ENCODE measurements at places on chromosomes 6 and 20.

- DNase-seq = no peak
Measured at GRCh38 chr6:11586536-11586935, 49.0 kb downstream of the TMEM170B start.

- DNase-seq = no peak
Measured at GRCh38 chr6:4153514-4153985, 18.2 kb upstream of the ECI2 start.

GRCh38 chr6:89281779-89282246, 33.3 kb downstream of the GABRR2 start:
- DNase-seq = no peak

DNA sequence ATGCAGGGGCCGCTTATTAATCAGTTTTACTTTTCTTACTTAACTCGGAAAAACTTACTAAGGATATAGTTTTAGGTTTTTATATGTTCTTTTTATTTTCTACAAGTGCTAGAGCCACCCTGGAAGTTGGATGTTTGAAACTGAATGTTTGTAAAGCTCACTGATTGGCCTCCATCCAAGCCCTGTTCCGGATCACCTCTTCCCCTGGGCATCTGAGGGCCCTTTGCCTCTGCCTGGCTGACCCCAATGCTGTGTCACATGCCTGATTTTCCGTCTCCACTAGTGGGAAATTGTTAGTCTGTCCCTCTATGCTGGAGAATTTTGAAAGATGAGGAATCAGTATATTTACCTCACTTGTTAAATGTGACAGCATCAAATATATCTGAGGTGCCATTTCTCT, 79.3 kb downstream of the SLC35F1 start:
- no peak for DNase-seq

DNA sequence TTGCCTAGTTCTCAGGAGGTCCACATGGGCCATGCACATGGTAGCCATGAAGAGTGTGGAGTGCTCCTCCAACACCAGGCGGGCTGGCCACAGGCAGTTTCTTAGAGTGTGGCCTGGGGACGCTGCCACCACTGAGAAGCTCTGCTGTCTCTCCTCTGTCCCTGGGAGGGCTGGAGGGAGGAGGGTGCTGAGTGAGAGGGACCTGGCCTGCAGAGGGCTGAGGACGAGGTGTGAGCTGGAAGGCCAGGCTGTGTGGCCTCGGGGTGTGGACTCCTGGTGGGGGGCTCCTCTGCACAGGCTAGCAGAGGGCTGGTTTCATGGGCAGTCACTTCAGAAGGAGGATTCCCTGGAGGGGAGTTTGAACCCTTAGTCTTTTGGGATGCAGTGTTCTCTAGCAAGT, 39.7 kb downstream of the SYNJ2 start:
- DNase-seq = no peak

DNA sequence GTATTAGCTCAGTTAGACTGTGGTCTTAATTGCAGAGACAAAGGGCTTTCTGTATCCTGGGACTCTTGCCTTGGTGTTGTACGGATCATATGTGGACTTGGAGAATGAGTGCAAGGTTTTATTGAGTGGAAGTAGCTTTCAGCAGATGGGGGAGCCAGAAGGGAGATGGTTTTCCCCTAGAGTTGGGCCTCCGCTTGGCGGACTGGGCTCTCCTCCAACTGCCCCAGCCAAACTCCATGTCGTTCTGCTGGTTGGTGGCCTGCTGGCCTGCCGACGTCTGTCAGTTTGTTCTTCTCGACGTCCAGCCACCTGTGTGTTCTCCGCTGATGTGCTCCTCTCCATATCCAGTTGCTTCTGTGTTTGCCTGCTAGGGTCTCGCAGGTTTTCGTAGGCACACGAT, 189.5 kb upstream of the FLRT3 start:
- no peak for DNase-seq

DNA sequence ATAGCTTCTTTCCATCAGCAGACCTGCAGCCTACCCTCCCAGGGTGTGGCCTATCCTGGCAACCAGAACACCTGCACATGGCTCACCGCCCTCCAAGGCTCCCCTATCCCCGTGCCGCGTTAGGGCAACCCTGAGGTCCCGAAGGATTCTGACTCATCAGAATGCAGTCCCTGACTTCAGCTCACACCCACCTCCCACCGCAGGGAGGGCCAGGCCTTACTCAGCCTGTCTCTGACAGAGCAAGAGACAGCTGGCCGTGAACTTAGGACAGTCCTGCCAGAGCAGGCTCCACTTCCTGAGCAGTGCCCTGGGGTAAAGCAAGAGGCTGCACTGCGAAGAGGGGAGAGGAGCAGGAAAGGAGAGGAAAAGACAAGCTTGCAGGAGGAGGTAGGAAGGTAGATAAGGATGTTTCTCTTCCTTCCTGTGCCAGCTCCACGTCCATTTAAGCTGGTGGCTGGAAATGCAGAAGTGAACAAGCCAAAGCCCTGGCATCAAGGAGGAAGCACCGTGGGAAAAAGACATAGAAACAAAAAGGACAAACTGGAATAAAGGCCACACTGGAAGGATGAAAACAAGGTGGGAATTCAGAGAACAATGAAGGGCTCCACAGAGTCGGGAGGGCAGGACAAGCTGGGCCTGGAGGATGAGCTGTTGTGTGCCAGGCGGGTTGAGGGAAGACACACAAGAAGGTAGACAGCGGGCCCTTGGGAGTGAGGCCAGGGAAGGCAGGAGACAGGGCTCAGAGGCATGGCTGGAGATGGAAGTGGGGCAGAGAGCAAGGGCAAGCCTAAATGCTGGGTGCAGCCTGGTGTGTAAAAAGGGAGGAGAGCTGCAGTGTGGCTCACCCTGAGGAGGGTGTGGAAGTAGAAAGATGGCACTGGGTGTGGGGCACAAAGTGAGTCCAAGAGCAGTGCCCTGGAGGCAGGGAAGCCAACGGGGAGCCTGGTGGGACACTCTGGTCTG, 102.7 kb downstream of the SLC23A2 start:
- DNase-seq = no peak

DNA sequence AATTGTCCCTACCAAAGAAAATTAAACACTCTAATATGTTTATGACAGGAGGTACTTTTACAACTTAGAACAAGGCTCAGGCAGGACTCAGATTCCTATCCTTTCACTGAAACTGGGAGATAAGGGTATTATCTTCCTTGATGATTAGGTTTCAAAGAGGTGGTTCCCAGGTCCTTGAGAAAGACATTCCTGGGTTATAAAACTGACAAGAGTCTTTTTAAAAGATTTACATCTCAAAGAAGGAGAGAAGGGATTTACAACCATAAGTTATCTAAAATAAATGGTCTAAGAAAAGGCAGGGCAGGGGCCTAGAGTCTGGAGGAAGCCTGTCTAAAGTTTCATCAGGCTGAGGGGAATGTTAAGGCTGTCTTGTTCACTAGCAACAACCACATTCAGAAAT, 1492.5 kb downstream of the HACE1 start:
- DNase-seq = no peak

GRCh38 chr6:82195619-82196018, 51.9 kb downstream of the IBTK start:
- DNase-seq = no peak

DNA sequence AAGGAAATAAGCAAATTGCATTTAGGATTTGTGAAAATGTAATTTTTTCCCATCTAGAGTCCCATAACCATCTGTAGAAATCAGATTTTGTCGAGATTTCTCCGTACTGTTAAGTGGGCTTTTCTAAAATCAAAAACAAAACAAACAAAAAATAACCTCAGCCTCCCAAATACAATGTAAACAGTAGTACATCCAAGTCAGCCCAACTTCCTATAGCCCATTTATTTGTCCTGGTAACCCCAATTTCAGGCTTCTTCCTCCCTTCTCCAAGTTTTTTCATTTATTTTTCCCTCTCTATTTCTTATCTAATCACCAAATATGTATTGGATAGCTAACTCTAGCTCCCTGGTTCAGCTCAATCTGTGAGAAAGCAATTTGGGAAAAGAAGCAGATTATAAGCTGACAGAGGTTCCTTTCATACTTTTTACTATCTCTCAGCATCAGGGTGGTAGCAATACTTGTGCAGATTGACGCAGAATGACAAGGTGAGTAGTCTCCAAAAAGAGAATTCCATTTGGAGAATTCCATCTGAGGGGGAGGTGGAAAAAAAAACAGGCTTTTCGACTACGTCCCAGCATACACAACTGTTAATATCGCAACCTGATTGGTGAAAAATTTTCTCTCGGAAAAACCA, 132.6 kb upstream of the BTN3A2 start:
- no peak for DNase-seq

- no peak for DNase-seq
Measured at GRCh38 chr20:49210757-49211110, 8.5 kb upstream of the DDX27 start.

- no peak for DNase-seq
Measured at GRCh38 chr6:11878735-11879134, 100.1 kb upstream of the ADTRP start.

DNA sequence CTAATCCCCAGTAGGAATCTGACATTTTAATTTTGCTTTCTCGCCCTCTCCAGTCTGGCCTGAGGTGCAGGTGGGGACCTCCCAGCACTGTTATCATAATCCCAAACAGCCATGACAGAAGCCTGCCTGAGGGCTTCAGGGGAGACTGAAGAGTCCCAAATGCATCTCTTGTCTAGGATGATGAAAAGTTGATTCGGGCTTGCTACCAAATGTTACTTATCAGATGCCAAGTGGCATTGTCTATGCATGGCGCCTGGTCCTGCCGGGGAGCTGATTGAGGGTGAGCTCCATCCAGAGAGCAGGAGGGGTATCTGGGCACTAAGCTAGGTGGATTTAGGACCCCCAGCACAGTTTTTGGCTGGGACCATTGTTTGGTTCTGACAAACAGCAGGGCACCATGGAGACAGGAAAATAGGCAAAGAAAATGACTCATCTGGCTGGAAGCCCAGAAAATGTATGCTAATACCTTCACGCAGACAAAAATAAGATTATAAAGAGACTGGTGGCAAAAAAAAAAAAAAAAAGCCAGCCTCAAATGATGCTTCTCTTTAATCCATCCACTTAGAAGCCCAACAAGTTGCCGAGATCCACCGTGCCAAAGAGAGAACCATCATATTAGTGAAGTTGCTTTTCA, 513.7 kb upstream of the SULF2 start:
- DNase-seq = no peak

GRCh38 chr6:66731310-66731709, 1024.3 kb upstream of the EYS start:
- DNase-seq = no peak

DNA sequence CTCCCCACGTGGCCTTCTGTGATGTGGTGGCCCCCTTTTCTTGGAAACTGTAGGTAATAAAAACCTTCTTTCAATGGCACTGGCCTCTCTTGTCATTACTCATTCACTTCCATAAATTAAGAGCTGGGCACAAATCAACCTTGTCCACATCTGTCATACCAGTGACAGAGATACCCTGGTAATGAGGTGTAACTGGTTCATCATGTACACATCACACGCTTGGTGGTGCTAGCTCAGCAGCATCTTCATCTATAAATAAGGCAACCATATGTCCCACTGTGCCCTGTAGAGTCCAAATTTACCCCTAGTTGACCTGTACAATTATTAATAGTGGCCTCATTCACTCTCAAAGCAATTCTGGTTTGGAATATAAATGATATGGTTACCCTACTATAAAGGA, 245.6 kb downstream of the HIVEP2 start:
- no peak for DNase-seq

DNA sequence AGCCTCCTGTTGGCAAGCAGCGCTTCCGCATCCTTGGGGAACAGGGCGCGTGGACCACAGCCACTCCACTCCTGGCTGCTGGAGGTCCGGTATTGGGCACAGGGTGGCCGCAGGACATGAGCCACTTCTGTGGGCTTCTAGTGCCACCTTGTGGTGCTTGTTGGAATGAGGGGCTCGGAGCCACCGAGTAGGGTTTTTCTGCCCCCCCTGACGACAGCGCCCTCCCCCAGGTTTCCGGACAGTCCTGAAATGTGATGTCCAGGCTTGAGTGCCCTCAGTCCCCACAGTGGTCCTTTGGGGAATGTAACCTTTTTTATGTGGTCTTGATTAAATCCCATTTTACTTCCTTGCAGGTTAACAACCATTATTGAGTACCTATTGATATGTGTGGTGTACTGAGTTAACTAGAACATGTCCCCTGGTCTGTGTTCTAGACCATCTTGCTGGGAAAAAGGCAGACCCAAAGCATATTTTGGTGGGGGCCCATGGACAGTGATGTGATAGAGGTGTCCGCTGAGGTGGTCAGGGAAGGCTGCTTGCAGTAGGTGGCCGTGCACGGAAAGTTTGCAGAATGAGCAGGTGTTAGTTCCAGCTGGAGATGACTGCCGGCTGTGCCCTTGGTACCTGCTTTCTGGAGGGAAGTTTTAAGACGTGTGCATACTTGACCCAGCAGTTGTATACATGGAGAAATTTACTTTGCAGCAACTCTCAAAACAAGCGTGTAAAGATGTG, 70.0 kb downstream of the PTPN1 start:
- DNase-seq = peak; percentile 13

- DNase-seq = peak; percentile 79
Measured at GRCh38 chr6:159640322-159640721, 52.7 kb downstream of the SOD2 start.

GRCh38 chr6:83273596-83273995, 80.4 kb downstream of the RWDD2A start:
- no peak for DNase-seq

DNA sequence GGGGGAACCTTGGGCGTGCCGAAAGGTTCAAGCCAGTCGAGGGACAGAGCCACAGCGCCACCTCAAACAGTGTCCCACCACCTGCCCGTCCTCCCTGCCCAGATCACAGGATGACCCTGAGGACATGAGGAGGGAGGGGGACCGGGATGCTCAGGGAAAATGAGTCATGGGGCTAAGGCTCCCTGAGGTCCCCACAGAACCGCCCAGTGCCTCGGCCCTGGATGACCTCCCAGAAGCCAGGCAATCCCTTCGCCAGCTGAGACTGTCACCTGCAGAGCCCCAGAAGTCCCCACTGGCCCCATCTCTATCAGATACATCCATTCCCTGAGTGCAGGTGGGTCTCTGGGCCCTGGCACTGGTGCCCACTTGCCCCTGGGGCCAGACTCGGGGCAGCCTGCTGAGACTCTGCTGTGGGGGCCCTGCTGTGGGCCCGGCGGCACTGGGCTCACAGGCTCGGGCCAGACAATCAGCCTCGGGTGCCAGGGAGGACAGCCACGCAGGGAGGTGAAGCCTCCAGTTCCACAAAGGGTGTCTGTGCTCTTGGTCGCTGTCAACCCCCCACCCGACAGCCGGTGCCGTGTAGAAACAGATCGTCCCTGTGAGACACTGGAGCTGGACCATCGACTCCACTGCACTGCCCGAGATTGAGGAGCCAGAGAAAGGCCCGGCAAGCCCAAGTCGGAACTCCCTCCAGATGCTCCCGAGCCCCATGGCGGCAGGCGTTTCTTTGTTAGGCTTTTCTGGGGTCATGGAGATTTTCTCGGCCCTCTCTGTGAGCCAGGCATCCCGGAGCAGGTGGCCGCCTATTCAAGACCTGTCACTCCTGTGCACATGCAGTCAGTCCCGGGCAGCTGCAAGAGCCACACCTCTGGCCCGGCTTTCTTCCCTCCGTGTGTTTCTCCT, 26.1 kb downstream of the PXDC1 start:
- DNase-seq = no peak

- no peak for DNase-seq
Measured at GRCh38 chr20:38357653-38358207, 11.4 kb downstream of the LBP start.

- no peak for DNase-seq
Measured at GRCh38 chr6:31180500-31180899, 10.0 kb upstream of the POU5F1 start.

Data from NCI-H1417 (cell line).